CD8-positive, alpha-beta memory T cell (primary cell): ENCODE measurements at places on chromosomes 2 and 18. TPM values are rescaled to one million over a fixed set of nuclear protein-coding genes. Genes with fewer than 3 reads are reported as not detected.

The TOGARAM2 gene
- total RNA-seq, result 5.0 TPM

The RESP18 gene
- not detected for total RNA-seq

The SRD5A2 gene
- total RNA-seq, result not detected

- no peak for DNase-seq
- H3K27ac ChIP-seq, result no peak overlapping the region
- H3K36me3 ChIP-seq, result no peaks in the 10 kb centered on the region
- no peaks in the 10 kb centered on the region for H3K27me3 ChIP-seq
Observed at GRCh38 chr18:1412655-1413322, 508.1 kb downstream of the ADCYAP1 start.

- H3K27ac ChIP-seq, result no peak overlapping the region
- H3K27me3 ChIP-seq, result no peaks in the 10 kb centered on the region
- no peak overlapping the region for H3K4me3 ChIP-seq
Observed at GRCh38 chr2:8053216-8053615, 628.6 kb upstream of the ID2 start.

GRCh38 chr18:68152770-68153169, 562.1 kb downstream of the TMX3 start:
- no peaks in the 10 kb centered on the region for H3K4me1 ChIP-seq
- H3K36me3 ChIP-seq, result no peaks in the 10 kb centered on the region
- no peak overlapping the region for H3K27ac ChIP-seq

GRCh38 chr18:74281980-74282754, 9.6 kb downstream of the CYB5A start:
- no peak overlapping the region for H3K4me3 ChIP-seq
- H3K27me3 ChIP-seq, result no peaks in the 10 kb centered on the region
- H3K27ac ChIP-seq, result no peak overlapping the region
- no peaks in the 10 kb centered on the region for H3K36me3 ChIP-seq
- peaks cover 10% of the 10 kb centered on the region for H3K4me1 ChIP-seq
- DNase-seq, result no peak

GRCh38 chr18:2891526-2892431, 45.0 kb downstream of the EMILIN2 start:
- H3K4me1 ChIP-seq, result peaks cover 41% of the 10 kb centered on the region
- H3K4me3 ChIP-seq, result peak overlapping the region; percentile 32
- no peaks in the 10 kb centered on the region for H3K27me3 ChIP-seq
- no peak for DNase-seq
- no peaks in the 10 kb centered on the region for H3K36me3 ChIP-seq

DNA sequence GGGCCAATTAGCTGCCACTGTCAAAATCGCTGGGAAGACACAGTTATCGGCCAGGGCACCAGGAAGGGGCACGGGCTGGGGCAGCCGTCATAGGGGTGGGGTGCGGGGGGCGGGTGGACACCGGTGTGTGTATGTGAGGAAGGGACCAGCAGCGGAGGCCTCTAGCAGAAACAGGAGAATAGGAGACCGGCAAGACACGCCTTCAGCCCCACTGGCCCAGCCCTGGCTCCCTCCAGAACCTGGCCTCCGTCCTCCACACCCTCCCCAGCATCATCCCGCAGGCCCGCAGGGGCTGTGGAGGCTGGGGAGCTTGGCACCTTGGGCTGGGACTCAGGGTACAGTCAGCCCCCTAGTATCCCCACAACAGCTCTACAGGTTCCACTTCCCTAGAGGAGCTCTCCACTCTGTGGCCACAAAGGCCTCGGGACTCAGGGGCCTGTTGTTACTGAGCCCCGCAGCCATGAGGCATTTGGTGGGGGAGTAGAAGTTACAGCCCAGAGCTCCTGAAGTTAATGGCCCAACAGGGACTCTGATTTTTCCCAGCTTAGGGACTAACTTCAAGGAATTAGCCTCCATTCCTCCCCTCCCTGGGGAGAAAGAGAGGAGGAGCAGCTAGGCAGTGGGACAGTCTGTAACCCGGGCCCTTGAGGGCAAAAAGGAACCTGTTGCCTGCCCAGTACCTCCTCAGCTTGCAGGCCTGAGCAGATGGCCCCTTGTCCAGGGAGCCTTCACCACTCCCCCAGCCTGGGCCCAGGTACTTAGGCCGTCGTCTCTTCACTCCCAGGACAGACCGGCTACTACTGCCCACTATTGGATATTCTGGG, 19.9 kb downstream of the SH2D6 start:
- H3K4me1 ChIP-seq, result peaks cover 22% of the 10 kb centered on the region
- no peaks in the 10 kb centered on the region for H3K27me3 ChIP-seq
- peak overlapping the region; percentile 53 for H3K27ac ChIP-seq
- H3K4me3 ChIP-seq, result peak overlapping the region; percentile 16

GRCh38 chr18:74963820-74964446, 245.0 kb downstream of the PTGR3 start:
- H3K27me3 ChIP-seq, result no peaks in the 10 kb centered on the region
- H3K4me1 ChIP-seq, result no peaks in the 10 kb centered on the region
- DNase-seq, result no peak
- H3K36me3 ChIP-seq, result no peaks in the 10 kb centered on the region

DNA sequence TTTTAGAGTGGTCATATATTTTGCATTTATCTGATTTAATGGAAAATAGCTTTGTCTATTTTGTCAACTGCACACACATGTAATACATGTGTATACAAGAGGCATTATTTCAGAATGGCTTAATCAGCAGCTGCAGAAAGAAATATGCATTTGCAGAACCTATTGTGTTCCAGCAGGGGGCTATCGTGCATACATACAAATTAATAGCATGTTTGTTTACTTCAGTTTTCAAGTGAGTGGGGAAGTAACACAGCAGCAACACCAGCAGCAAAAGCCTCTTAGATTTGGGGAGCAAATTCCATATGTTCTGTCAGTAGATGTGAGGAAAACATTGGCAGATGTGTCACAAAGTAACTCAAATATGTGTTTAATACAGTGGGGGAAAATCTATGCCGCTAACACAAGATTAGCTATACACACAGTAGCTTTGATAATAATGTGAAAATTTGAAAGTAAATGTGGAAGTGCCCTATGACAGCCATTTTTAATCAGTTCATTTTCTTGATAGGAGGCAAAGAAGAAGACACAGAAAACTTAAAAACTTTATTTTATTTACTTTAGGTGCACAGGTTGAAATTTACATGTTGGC, 218.1 kb downstream of the WDR7 start:
- no peaks in the 10 kb centered on the region for H3K36me3 ChIP-seq
- no peak overlapping the region for H3K27ac ChIP-seq
- peak; percentile 4 for DNase-seq
- peaks cover 14% of the 10 kb centered on the region for H3K4me1 ChIP-seq
- no peaks in the 10 kb centered on the region for H3K27me3 ChIP-seq
- no peak overlapping the region for H3K4me3 ChIP-seq

DNA sequence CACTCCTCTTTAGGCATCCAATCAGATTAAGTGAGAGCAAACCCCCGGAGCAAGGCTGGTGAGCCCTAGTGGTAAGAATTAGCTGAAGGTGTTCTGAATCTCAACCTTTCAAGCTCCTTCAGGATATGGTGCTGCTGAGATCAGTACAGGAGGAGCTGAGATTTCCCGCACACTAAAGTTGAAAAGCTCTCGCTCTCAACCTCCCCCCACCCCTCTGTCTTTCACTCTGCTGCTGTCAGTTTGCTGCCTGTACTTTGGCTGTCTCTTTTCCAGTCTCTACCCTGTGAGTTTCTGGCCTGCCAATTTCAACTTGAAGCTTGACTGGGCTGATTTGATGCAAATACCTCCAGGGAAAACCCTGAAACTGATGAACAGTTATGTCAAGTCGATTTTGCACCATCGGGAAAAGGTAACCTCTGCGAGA, 15.7 kb downstream of the ZEB2 start:
- no peak for DNase-seq
- H3K4me3 ChIP-seq, result no peak overlapping the region
- H3K27ac ChIP-seq, result no peak overlapping the region
- peaks cover 30% of the 10 kb centered on the region for H3K4me1 ChIP-seq
- no peaks in the 10 kb centered on the region for H3K27me3 ChIP-seq

DNA sequence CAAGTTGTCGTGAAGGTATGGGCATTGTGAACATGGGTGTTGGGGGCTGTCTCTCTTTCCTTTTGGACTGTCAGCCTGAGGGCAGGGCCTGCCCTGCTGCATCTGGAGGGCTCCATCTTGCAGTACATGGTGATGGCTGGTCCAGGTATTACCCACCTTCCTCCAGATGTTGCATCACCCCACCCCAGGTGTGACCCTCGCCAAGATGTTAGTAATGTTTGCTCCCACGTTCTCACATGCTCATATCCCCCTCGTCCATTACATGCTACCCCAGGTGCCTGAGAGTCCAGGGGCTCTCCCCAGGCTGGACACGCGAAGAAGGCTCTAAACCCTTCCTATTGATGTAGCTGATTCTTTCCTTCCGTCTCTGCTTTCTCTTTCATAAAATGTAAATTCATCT, 13.9 kb downstream of the ZAP70 start:
- DNase-seq, result no peak
- peaks cover 56% of the 10 kb centered on the region for H3K4me1 ChIP-seq
- no peaks in the 10 kb centered on the region for H3K27me3 ChIP-seq

GRCh38 chr2:114550895-114551793, 108.7 kb downstream of the DPP10 start:
- no peaks in the 10 kb centered on the region for H3K36me3 ChIP-seq
- DNase-seq, result no peak
- H3K27me3 ChIP-seq, result no peaks in the 10 kb centered on the region
- H3K4me3 ChIP-seq, result no peak overlapping the region

GRCh38 chr2:116935097-116935814, 879.2 kb upstream of the DDX18 start:
- no peak for DNase-seq
- no peak overlapping the region for H3K4me3 ChIP-seq
- no peaks in the 10 kb centered on the region for H3K27me3 ChIP-seq
- no peaks in the 10 kb centered on the region for H3K36me3 ChIP-seq

DNA sequence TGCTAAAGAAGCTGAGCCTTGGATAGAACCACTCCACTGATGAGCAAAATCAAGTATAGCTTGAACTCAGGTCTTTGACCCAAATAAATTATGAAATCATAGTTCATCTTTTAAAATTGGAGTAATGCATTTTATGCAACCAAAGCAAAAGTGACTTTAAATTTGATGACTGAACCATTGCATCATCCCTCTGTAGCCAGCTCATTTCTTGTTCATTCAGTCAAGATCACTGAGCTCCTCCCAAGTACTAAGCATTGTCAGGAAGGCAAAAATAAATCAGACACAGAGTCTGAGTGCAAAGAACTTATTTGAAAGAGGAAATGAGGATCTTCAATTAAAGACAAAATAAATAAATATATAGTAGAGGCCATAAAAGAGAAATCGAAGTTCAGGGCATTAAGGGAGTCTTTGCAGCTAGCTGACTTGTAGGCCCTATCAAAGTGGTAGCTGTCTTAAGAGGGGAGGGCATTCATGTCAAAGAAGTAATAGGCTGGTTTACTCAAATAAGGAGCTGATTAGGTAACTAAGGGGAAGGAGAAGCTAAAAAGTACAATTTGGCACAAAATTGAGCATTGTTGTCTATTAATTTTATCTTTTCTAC, 411.8 kb downstream of the MTX2 start:
- H3K36me3 ChIP-seq, result no peaks in the 10 kb centered on the region
- no peak overlapping the region for H3K4me3 ChIP-seq
- no peak overlapping the region for H3K27ac ChIP-seq

- no peaks in the 10 kb centered on the region for H3K4me1 ChIP-seq
- H3K27me3 ChIP-seq, result no peaks in the 10 kb centered on the region
- H3K27ac ChIP-seq, result no peak overlapping the region
- no peak overlapping the region for H3K4me3 ChIP-seq
- no peak for DNase-seq
- no peaks in the 10 kb centered on the region for H3K36me3 ChIP-seq
Observed at GRCh38 chr2:228318218-228318617, 136.7 kb upstream of the SPHKAP start.

- H3K27ac ChIP-seq, result no peak overlapping the region
- H3K27me3 ChIP-seq, result no peaks in the 10 kb centered on the region
- no peaks in the 10 kb centered on the region for H3K36me3 ChIP-seq
Observed at GRCh38 chr2:109230941-109231420, 102.0 kb downstream of the SH3RF3 start.
